Renal pelvis (tissue), 12 donors: ENCODE measurements at places on chromosomes 5 and 9. TPM values are rescaled to one million over a fixed set of nuclear protein-coding genes. Genes with fewer than 3 reads are reported as not detected.

DNA sequence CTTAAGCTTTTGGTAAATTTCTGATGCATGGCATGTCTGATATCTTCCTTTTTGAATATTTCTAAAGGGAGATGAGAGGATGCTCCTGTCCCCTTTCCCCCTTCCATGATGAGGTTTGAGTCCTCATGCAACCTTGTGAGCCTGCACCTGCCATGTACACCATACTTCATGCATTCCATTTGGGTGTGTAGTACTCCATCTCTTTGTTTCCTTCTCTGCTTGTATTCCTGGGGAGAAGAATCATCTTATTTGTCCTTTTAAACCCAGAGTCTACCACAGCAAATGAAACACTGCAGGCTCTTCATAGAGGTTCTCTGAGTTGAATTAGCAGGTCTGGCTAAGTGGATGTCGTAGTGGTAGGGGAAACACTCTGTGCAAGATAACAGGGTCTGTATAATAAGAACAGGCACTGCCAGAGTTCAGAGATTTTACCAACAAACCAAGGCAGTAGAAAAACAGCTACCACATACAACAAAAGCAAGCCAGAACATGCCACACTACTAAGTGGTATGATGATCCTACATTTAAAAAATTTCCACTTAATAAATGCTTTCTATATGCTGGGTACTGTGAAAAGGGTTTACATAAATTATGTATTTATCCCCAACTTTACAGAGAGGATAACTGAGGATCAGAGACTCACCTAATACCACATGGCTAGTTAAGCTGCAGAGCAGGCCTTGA lies 439.8 kb upstream of the GRIA1 start:
- DNase-seq: no peak

Gene BHMT2
- 60.5 TPM for polyA plus RNA-seq

DNA sequence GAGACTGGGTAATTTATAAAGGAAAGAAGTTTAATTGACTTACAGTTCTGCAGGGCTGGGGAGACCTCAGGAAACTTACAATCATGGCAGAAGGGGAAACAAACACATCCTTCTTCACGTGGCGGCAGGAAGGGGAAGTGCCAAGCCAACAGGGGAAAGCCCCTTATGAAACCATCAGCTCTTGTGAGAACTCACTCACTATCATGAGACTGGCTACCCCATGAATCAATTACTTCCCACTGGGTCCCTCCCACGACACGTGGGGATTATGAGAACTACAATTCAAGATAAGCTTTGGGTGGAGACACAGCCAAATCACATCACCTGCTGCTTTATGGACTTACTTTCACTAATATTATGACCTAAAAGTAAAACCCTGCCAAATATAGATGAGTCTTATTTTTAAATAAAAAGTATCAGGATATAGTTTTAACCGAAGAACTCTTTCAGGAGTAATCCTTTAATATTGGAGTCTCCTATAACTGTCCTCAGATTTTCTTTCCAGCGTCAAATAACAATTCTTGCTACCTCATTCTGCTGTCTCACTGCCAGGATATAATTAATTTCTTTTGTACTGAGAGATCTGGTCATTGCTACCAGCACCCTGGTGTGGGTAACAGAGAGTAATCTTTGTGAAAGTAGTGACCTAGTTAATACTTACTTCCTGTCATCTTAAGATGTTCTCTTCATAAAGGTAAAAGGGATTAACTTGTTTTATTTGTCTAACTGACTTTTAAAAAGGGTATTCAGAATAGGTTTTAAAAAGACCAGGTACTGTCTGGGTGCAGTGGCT lies 68.6 kb downstream of the NLN start:
- no peak for DNase-seq

GRCh38 chr5:93794954-93795353 lies 53.6 kb upstream of the POU5F2 start:
- DNase-seq: no peak

DNA sequence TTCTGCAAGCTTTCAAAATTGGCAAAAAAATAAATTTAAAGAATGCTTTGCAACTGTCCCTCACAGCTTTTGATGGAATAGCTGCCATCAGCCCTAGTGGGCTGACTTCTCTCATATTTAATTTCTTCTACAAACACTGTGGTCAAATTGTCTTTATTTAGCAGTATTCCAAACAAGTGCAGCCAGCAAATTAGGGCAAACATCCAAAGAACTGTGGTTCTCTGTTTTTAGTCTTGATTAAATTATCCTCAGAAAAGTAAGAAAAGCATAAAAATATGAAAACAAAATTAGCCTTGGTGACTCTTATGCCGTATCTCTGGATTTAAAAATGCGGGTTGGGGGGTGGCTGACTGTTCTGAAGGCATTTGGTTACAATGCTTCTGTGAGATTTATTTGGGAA lies 95.8 kb upstream of the RETREG1 start:
- no peak for DNase-seq
